Retina (tissue), 1 donor: ENCODE measurements at places on chromosomes 3 and 15.

DNA sequence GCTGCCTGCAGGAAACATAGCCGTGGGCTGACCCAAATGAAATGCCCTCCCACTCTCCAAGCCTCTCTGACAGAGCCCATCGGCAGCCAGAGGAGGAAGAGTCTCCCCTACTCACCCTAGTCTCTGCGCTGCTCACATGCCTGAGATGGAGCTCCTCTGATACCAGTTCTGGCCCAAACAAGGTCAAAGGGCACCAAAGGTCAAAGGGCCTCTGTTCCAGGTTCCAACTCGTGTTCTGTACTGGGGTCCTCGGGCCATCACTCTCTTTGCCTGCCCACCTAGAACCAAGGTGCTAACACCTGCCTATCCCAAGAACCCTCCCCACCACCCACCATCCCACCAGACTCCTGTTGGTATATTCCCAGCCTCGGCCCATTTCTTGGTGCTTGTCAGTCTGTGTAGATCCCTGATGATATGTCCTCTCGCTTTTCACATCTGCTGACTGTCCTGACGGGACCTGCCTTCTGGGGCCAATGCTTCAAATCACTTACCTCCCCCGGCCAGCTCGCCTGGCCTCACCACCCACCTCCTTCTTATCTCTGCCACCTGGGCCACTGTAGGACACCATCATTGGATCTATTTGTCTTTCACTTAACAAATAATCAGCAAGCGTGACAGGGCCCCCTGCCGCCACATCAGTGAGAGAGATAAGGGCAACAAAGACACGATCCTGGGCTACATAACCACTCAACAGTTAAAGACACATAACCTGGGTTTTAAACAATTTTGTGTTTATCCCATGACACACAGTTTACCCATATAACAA, 90.4 kb downstream of the SRGAP3 start:
- no peak for DNase-seq

- peak; percentile 81 for DNase-seq
These were observed 853 bp downstream of the TEX264 start for GRCh38 chr3:51671734-51672475.

DNA sequence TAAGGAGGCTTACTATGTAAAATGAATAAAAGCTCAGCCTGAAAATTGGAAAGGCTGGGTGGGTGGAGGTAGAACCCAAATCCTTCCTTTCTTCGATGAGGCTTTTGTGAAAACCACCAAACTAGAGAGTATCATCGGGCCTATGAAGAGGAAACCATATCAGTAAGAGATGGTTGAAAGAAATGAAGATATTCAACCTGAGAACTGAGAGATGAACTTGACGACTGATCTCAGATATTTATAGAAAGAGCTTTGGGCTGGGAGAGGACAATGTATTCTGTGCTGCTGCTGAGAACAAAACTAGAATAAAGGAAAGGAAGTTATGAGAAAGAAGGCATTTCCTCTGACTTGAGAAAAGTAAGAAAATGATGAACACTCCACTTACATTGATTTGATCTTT, 236.6 kb downstream of the KCNH8 start:
- no peak for DNase-seq

- no peak for DNase-seq
These were observed 31.4 kb downstream of the TUBGCP4 start for GRCh38 chr15:43402255-43402654.

- DNase-seq: no peak
These were observed 21.2 kb downstream of the CMTM7 start for GRCh38 chr3:32412887-32413286.

DNA sequence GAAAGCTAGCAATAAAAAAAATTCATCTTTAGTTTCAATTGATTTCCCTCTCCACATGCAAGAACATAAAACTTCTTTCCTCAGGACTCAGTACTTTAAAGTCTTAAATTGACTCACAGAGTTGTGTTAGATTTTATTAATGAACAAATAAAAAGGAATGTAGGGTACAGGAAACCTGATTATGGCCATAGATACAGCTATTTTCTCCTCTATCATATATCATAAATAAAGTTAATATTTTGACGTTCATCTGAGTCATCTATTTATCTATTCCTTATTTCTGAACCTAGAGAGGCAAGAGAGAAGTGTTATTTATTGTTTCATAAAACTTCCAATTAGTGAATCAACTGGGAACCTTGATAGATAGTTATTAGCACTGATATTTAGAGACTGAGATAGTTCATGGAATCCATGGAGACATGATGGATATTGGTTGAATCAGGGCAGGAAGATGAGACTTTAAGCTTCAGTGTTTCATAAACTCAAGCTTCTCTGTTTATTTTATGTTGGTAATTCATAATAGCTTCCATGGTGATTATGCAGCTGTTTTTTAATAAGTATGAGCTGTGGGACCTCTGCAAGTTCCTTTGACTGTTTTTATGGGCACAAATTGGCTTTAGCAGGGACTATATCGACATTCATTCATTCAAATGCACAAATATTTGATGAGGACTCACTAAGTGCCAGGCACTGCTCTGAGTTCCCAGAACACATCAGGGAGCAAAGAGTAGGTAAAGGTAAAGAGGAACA, 143.5 kb upstream of the TGFBR2 start:
- DNase-seq: no peak

GRCh38 chr3:55127565-55127964, 199.7 kb upstream of the LRTM1 start:
- no peak for DNase-seq

DNA sequence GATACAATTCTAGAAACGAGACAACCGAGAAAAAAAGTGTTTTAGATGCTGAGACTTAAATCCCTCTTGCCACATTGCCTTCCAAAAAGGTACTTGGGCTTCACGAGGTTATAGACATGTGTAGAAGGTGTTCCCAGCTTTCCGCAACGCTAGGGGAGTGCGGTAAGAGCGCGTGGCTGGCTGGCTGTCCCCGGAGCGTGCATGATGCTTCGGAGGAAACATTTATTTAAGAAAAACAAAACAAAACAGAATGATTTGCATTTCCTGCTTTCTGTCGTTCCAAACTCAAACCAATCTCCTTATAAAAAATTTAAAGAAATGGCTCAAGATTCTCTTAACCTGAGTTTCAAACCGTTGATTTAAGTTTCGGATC, 841 bp downstream of the SLC6A20 start:
- DNase-seq: peak; percentile 60

- no peak for DNase-seq
These were observed 65.9 kb downstream of the IGF2BP2 start for GRCh38 chr3:185758912-185759311.

GRCh38 chr3:63849175-63849574, 14.4 kb downstream of the THOC7 start:
- no peak for DNase-seq

- no peak for DNase-seq
These were observed 32.6 kb upstream of the NOX5 start for GRCh38 chr15:68981941-68982340.

DNA sequence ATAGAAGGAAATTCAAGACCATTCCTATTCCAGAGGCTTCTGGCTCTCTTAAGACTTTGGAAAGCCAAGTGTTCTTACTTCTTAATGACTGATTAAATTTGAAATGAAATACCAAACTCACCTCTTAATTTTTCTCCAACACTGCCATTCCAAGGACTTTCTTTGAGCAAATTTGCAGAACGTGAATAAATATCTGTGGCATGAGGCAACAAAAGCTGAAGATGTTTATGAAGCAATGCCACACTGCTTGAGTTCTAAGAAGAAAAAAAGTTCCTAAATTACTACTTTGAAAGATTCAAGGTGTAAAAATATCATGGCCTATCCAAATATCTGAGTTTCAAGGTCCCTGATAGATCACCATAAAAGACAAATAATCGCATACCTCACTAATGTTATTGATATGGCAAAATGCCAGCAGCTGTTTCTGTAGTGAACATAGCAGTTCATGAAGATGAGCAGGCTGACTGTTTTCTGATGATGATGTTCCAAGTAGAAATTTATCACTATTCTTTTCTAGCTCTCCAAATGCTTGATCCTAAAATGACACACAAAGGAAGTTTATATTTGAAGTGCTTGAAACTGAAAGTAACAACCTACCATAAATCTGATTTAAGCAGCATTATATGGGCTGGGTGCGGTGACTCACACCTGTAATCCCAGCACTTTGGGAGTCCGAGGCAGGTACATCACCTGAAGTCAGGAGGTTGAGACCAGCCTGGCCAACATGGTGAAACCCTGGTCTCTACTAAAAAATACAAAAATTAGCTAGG, 104.4 kb downstream of the HERC1 start:
- DNase-seq: no peak

GRCh38 chr15:77608774-77609173, 23.9 kb downstream of the LINGO1 start:
- no peak for DNase-seq

DNA sequence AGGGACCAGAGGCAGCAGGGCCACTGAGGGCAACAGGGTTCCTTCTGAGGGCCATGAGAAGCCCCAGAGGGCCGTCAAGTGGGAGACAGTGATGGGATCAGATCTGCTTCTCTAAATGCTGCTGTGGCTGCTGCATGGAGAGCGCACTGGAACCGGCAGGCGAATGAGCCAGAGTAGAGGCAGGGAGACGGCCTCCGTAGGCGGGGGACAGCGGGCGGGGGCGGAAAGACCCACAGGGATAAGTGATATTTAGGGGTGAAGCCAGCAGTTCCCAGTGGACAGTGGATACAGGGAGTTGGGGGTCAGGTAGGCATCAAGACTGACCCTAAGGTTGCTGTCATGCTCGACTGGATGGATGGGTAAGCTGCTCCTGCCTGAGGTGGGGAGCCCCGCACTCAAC, 45.0 kb downstream of the GLDN start:
- no peak for DNase-seq

- DNase-seq: no peak
These were observed 21.0 kb downstream of the IGDCC4 start for GRCh38 chr15:65401611-65402240.

DNA sequence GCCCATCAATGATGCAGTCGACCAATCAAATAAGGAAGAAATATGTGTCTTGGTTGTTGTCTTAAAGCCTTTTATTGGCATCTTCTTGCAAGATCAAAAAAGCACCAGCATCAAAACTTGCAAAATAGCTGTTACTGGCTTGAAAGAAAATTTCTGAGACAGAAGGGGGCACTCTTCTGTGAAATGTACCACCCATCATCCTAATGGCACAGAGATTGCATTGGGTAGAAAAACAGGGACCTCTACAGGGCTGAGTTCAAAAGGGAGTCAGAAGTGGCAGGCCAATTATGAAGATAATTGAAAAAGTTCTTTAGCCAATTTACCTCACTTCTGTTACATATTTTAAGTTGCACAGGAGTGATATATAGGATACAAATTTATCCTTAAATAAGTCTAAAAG, 122.3 kb upstream of the GPR149 start:
- no peak for DNase-seq

GRCh38 chr3:155086051-155086450, 5.9 kb downstream of the MME start:
- DNase-seq: no peak

GRCh38 chr15:91611561-91612323, 241.8 kb upstream of the SLCO3A1 start:
- no peak for DNase-seq

DNA sequence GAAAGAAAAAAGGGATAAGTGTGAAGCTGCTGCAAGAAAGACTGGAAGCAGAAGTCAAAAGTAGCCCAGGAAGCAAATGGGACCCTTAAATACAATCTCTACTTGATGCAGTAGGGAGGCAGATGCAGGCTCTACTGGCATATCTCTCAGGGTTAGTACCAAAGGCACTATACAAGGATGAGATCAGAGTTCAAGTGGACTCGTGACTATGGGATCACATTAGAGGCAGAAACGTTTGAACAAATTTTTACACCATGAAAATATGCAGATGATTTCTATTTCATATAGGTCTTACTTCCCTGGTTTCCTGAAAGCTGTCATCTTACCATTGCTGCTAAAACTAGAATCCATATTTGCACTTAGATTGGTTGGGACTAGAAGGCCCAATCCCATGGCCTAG, 27.7 kb upstream of the ANXA2 start:
- DNase-seq: no peak

GRCh38 chr3:126984391-126985131, 1.6 kb downstream of the PLXNA1 start:
- peak; percentile 44 for DNase-seq

GRCh38 chr15:99683000-99683670, 50.1 kb downstream of the LYSMD4 start:
- no peak for DNase-seq

DNA sequence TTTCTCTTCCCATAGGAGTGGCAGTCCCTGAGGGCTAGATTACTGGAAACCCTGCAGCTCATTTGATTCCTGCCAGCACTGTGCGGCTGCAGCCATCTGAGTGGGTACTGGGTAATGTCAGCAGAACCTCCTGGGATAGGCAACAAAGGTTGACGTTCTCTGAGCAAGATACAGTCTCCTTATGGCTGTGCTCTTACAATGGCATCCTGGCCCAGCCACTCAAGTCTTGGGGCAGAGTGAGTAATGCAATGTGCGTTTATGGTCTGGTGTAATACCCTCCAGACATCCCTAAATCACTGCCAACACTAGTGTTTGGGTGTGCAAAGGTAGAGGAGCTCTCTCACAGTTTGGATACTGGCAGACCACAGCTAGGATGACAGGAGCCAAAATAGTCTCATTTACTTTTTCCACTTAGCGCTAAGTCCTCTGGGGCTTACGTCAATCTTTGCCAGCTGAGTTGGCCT, 775.8 kb downstream of the ZNF385D start:
- peak; percentile 12 for DNase-seq

DNA sequence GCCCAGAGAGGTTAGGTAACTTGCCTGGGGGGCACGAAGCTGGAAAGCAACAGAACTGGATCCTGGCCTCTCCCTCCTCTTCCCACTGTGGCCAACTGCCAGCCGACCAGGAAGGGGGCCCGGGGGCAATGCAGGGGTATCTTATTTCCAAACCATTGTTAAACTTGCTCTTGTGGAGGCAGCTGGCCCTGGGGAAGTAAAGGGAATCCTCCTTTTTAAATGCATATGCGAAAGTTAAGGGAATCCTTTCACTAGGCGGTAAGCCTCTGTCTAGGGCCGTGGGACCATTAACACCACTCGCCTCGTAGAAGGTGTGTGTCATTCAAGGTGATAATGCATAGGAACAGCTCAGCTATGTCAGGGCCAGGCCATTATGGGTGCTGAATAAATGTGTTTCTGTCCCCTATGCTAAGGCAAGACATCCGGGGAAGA, 68.6 kb downstream of the ST6GAL1 start:
- no peak for DNase-seq

DNA sequence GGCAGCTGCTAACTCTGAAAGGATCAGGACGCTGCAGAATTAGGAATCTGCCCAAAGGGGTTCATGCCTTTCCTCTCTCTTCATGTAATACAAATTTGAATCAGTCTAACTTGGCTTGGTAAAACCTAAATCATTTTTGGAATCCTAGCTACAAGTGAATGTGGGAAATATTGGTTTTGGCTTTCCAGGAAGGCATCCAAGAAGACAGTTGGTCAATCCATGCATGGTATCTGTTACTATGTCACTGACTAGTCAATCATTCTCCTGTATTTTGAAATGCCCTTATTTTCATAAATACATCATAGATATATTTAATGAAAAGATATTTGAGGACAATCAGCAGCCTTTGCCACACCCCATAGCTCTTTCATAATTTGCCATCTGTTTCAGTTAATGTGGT, 7.5 kb upstream of the PLS1 start:
- no peak for DNase-seq

GRCh38 chr3:54358969-54359694, 236.8 kb downstream of the CACNA2D3 start:
- DNase-seq: no peak

- DNase-seq: no peak
These were observed 8.4 kb downstream of the TMEM43 start for GRCh38 chr3:14133188-14133800.
